ENCODE measurements at places on chromosomes 3 and 15.
A peak's percentile ranks its signal among the peaks of the same experiment; 100 is the strongest.

GRCh38 chr15:33148129-33148751 lies 46.3 kb downstream of the FMN1 start:
- DNase-seq = no peak

GRCh38 chr3:164851204-164851603 lies 227.1 kb downstream of the SI start:
- no peak for DNase-seq

- DNase-seq = no peak
Measured at GRCh38 chr3:177446165-177446601, 248.9 kb upstream of the TBL1XR1 start.

GRCh38 chr3:87796137-87796842 lies 262.5 kb downstream of the CGGBP1 start:
- no peak for DNase-seq

DNA sequence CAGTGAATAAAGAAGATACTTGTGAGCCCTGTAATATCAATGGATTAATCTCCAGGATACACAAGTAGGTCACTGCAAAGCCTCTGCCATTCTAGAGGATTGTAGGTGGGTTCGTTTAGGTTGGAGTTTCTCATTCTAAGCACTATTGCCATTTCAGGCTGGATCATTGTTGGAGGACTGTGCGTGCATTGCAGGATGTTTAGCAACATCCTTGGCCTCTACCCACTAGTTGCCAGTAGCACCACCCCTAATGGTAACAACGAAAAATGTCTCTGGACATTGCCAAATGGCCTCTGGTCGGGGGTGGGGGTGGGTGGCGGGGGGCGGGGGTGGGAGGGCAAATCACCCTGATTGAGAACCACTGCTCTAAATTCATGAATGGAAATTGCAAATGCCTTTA lies 4.9 kb upstream of the IFT57 start:
- no peak for DNase-seq

- no peak for DNase-seq
Measured at GRCh38 chr3:47636225-47636624, 57.6 kb upstream of the CSPG5 start.

- DNase-seq = peak; percentile 9
Measured at GRCh38 chr3:182392182-182392937, 400.9 kb upstream of the ATP11B start.

GRCh38 chr3:62961874-62962556 lies 86.8 kb upstream of the CADPS start:
- no peak for DNase-seq

- DNase-seq = peak; percentile 90
Measured at GRCh38 chr3:187989575-187990153, 164.3 kb upstream of the LPP start.
